ENCODE measurements at places on chromosomes 4 and X.

- DNase-seq, result no peak
These were observed 73.8 kb downstream of the CRLF2 start for GRCh38 chrX:1138476-1139184.

GRCh38 chr4:101218346-101218745 lies 129.0 kb downstream of the PPP3CA start:
- no peak for DNase-seq

DNA sequence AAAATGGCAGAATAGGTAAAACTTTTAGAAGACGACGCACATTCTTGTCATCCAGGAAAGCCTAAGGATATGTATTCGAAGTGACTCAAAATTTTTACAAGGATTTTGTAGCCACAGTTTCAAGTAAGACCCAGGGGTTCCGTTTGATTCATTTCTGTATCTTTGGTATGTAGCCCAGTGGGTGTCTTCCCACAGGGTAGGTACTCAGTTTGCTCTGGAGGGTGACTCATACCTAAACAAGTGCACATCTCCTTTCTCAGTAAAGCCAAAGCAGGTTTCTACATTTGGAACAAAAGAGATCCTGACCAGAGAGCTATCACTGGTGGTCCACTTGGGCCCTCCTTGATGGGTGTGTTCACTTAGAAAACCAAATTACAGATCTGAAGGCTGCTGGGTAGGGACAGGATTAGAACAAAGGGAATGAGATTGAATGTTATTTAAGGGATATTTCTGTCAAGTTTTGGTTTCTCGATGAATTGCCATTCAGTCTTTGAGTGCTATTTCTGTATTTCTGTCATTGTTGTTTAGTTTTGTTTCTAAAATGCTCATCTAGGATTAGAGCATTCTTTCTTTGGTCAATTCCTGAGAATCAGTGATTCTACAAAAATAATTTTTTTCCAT lies 56.1 kb downstream of the PLS3 start:
- DNase-seq, result peak; percentile 76

- DNase-seq, result peak; percentile 6
These were observed 206.1 kb downstream of the SLC39A8 start for GRCh38 chr4:102139132-102139573.

- no peak for DNase-seq
These were observed 1.2 kb downstream of the DYNLT3 start for GRCh38 chrX:37846141-37846540.

DNA sequence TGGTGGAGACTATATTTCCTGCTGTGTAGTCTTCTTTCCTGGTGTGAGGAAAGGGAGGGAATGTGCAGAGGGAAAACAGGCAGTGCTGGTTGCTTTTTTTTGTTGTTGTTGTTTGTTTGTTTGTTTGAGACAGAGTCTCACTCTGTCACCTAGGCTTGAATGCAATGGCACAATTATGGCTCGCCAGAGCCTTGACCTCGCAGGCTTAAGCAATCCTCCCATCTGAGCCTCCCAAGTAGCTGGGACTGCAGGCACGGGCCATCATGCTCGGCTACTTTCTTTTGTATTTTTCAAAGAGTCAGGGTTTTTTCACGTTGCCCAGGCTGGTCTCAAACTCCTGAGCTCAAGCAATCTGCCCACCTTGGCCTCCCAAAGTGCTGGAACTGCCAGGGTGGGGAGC lies 82.5 kb downstream of the RELL1 start:
- no peak for DNase-seq

- no peak for DNase-seq
These were observed 178.9 kb downstream of the CENPC start for GRCh38 chr4:67366311-67366861.

- no peak for DNase-seq
These were observed 371.8 kb upstream of the FTHL17 start for GRCh38 chrX:31443654-31444053.

DNA sequence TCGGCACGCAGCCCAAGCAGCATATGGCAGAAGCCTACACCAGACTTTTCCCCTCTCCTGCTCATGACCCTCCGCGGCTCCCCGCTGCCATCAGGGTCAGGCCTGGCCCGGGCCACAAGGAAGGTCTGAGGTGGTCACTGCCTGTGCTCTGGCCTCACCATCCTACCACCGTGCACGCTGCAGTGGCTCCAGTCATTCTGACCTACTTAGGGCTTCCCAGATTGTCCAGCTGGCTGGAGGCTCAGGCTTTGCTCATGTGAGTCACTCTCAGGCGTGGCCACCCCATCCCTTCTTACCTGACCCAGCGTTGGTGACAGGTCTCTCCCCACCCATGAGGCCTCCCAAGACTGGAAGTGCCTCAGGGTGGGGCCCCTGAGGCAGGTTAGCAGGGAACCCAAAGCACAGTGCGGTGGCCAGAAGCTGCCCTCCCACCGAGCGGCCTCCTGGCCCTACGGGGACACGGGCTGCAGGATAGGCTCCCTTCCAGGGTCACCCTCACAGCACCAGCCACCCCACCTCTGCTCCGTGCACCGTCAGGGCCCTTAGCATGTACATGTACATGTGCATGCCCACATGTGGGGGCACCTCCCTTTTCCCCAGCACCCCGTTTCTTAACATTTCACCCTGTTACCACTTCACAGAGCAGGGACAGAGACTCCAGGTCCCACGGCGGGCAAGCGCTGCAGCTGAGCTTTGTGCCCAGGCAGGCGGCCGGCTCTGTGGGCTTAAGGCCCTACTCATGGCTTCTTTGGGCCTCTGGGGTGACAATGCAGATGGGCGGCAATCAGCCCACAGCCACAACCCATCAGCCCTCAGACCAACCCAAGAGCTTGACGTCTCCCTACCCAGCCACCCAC lies 2.2 kb downstream of the TREX2 start:
- DNase-seq, result no peak

- peak; percentile 27 for DNase-seq
These were observed 33.9 kb downstream of the RNF150 start for GRCh38 chr4:141099326-141099725.

- no peak for DNase-seq
These were observed 264.1 kb downstream of the CBLL2 start for GRCh38 chrX:22536746-22537304.

GRCh38 chr4:188190461-188190860 lies 51.2 kb downstream of the TRIML1 start:
- DNase-seq, result no peak
